ENCODE measurements at places on chromosomes 7 and 10.

DNA sequence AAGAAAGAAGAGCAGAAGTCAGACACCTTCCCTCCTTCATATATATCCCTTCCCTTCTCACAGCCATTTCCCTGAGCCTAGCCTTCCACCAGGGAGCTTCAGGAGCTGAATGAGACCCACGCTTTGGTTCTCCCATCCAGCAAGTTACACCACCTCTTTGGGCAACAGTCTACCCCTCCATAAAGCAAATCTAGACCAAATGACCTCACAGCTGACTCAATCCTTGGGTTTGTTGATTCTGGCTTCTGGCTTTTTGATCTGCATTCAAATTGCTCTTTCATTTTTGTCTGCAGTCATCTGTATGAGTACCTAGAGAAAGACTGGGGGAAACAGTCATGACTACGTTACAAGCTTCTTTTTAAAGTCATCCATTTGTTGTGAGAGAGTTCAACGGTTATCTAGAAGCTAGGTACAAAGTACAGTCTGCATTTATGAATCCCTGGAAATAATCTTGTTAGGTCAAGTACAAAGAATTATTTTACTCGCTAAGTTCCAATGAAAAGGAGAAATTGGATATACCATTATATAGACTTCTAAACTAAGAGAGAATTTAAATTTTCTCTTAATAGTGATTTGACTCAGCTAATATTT lies 86.3 kb downstream of the RAB11FIP2 start:
- DNase-seq = no peak

GRCh38 chr7:22184549-22185199 lies 172.3 kb downstream of the RAPGEF5 start:
- DNase-seq = no peak

- DNase-seq = no peak
Observed at GRCh38 chr7:116776046-116776445, 86.3 kb upstream of the CAPZA2 start.

DNA sequence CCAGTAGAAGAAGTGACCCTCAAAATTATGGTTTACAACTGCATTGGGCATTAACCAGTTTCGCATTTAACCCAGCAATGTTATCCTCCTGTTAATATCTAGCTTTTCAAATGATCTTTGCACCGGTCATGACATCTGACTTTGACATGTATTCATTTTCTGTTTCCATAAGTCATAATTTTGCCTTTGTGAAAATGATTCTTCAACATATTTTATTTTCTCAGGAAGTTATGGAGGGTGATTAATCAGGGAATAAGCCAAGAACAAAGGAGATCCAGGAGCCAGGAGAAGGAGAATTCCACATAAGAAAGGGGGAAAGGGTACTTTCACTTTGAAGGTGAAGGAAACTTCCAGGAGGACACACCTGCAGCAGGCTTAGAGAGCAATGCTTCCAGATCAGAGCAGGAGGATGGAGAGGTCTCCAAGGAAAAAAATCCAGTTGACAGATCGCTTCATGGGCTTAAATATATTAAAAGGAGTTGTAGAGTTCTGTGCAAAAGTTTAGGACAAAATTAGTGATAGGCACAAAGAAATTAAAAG lies 92.1 kb upstream of the FAM3C start:
- no peak for DNase-seq

- DNase-seq = no peak
Observed at GRCh38 chr7:70763961-70764691, 367.8 kb upstream of the GALNT17 start.

- no peak for DNase-seq
Observed at GRCh38 chr10:132249226-132249724, 58.5 kb downstream of the STK32C start.

DNA sequence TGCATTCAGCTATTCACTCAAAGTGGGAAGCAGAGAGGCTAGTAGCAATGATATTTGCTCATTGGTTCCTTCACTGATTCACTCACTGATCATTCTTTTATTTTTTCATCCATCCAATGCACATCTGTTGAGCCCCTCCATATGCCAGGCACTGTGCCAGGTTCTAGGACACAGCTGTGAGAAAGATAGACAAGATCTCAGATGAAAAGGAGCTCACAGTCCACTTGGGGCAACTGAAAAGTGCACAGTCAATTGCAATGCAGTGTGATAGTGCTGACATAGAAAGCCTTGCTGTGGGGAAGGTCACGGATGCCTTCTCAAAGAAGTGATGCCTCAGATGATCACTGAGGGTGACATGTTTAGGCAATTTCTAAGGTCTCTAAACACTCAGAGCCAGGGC lies 262.3 kb downstream of the PTEN start:
- DNase-seq = no peak

- peak; percentile 89 for DNase-seq
Observed at GRCh38 chr7:47941136-47941844, 7.0 kb downstream of the PKD1L1 start.

DNA sequence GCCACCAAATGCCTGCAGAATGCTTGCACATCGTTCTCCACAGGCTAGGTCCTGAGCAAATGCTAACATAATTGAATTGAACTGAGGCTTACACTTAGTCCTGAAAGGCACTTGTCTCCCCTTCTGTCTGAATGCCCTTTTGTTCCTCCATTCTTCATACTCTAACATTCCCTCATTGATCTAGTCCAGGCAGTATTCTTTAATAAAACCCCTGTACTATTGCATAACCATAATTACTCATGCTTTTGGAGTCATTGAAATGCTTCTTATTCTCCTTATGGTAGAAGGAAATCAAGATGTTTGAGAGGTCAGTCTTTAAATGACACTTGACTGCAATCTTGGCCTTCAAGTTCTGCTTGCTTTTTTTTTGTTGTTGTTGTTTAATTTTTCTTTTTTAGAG lies 7.1 kb downstream of the PI4K2A start:
- DNase-seq = no peak

- DNase-seq = no peak
Observed at GRCh38 chr10:52121688-52122087, 192.4 kb upstream of the DKK1 start.

- no peak for DNase-seq
Observed at GRCh38 chr7:112892263-112892662, 102.1 kb upstream of the TMEM168 start.

DNA sequence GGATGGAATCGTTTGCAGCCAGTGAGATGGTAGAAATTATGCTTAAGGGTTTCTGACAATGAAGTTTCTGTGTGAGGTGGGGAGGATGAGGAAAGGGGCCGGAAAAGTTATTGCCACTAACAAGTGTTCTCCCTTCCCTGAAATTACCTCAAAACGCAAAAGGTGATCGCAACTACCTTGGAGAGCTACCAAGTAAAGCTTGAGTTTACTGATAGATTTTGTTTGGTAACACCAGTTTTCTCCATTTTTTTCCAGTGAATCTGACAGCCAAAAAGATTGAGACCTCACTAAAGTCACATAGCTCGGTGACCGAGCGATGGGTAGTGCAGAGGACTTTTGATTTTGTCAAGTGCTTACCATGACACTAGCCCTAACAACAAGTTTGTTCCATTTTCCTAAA lies 1.6 kb downstream of the SUV39H2 start:
- DNase-seq = no peak

DNA sequence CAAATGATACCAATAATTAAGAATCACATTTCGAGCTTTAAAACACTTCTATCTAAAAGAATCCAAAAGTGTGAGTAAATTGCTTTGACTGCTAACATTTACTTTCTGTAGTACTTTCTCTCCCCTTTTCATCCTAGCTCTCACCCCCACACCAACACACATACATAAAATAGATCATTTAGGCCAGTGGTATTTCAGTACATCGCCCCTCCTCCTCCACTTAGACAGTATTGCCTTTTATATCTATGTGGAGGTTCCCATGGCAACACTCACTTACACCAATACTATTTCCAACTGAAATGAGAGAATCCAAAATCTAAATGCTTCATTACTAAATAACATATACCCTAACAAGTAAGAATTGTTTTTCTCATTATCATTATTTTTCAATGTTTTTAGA lies 58.9 kb downstream of the HIBADH start:
- DNase-seq = no peak

- no peak for DNase-seq
Observed at GRCh38 chr10:76763376-76763775, 874.2 kb downstream of the KCNMA1 start.

DNA sequence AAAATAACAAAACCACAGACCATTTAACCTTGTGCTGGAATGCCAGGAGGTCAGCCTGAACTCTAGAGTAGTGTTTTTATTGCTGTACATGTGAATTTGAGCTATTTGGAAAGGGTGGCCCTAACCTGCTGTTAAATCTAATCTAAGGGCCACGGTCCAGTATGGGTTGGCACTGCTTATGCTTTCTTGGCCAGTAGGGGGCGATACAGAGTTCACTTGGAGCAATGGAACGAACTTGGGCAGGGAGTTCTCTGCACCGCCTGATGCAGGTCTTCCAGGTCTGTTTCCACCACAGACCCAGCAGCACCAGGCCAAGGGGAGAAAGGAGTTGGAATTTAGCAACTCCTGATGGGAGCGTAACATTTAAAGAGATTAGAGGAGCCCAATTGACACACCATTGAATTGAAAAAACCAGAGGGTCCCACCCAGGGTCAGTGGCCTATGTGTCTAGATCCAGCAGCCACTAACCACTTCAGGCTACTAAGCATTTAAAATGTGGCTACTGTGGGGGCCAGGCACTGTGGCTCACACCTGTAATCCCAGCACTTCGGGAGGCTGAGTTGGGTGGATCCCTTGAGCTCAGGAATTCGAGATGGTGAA lies 75.7 kb upstream of the EFCAB10 start:
- DNase-seq = no peak

GRCh38 chr10:104342941-104343411 lies 4.7 kb upstream of the ITPRIP start:
- DNase-seq = no peak

GRCh38 chr7:159096736-159097581 lies 47.7 kb downstream of the VIPR2 start:
- DNase-seq = peak; percentile 93

GRCh38 chr7:53812135-53812534 lies 730.0 kb upstream of the VSTM2A start:
- DNase-seq = no peak

DNA sequence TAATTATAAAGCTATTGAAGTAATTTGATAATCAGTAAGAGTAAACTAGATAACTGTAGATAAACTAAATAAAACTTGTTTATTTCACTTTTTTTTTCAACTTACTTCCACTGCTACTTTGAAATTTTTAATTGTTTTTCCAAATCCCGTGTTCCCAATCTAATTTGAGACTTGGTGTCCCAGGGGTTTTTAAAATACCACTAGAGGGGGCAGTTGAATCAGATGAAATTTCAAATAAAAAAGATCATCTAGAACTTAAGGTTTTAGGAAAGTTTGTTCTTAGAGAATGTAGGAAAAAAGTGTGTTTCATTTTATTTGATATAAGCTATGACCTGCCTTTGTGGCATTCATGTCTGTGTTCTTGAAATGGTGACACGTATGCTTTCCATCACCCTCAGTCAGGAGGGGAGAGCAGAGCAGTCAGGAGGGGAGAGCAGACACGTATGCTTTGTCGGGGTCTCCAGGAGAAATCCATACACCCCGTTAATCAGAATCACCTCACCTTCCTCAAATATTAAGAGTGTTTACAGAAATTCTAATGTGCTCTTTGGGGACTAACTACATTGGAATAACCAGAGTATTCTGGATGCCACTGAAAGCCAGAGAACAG lies 49.9 kb downstream of the C10orf67 start:
- DNase-seq = no peak

DNA sequence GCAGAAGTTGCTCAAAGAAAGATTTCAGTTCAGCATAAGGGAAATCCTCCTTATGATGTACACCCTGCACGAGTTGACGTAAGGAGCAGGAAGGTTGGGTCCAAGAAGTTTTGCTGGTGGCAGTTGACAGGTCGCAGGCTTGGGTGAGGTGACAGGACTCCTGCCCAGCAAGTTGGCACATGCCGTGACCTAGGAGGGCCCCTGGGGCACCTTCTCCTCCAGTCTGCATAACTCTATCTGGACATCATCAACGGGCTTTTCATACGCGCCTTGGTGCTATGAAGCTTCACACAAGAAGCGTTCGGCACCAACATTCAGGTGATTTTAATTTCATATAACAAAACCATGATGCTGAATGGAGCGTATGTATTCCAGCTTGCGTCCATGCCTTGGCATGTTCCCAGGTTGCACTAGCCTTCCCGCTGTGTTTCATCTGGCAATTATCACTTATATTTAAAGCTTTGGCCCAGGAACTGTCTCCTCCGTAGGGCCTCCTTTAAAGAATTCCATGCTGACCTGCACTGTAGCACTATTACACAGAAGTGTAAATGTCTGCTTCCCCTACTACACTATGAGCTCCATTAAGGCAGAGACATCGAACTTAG lies 651.6 kb upstream of the FOXK1 start:
- DNase-seq = no peak

GRCh38 chr7:93838966-93839365 lies 51.6 kb downstream of the TFPI2 start:
- DNase-seq = no peak

- DNase-seq = no peak
Observed at GRCh38 chr7:150964593-150965111, 13.5 kb downstream of the KCNH2 start.

DNA sequence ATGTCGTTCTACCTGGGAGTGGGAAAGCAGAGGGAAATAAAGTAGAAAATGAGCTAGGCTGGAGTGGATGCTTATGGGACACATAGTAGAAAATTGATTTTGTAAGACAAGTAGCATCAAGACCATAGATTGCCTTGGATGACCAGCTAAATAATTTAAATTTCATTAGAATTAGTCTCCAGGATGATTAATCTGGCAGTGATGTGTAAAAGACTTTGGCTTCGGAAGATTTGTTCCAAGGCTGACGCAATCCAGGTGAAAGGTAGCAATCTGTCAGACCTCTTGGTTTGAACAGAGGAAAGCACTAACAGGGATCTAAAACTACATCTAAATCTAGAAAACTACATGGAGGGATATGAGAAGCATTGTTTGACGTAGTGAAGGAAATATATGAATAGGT lies 236.5 kb downstream of the ARL4A start:
- DNase-seq = no peak

DNA sequence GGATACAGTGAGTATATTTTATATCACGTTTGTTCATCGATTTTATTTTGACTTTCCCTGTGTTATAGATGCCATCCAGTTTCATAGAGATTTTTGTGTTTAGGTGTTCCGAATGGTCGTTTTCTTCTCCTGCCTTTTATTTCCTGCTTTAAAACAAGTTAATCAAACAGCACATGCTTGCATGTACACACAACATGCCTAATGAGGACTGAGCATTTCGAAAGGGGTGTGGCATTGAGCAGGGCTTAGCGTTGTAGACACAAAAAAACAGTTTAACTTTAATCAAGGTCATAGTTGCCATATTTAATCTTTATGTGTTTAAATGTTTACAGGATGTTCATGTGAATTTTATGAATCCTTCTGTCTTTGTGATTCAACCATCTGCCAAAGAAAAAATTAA lies 430.5 kb upstream of the GALNT17 start:
- DNase-seq = no peak

DNA sequence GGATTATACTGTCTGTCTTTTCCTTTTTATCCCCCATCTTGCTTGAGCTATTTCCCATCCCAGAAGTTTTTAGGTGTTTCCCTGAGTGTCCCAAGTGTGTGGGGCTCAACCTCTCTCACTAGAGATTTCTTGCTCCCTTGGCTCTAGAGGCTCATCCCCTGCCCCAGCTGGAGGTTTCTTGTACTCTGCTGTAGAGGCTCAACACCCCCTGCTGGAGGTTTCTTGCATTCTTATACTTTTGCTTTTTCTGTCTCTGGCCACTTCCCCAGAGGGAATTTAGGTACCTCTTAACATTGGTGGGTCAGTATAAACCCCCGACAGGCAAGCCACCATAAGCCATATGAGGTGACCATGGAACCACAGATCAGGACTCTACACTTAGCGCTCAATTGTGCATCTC lies 114.2 kb upstream of the FAM3C start:
- no peak for DNase-seq
